Body of pancreas (tissue), 4 donors: ENCODE measurements at places on chromosomes 5 and 9. TPM values are rescaled to one million over a fixed set of nuclear protein-coding genes. Genes with fewer than 3 reads are reported as not detected.

DNA sequence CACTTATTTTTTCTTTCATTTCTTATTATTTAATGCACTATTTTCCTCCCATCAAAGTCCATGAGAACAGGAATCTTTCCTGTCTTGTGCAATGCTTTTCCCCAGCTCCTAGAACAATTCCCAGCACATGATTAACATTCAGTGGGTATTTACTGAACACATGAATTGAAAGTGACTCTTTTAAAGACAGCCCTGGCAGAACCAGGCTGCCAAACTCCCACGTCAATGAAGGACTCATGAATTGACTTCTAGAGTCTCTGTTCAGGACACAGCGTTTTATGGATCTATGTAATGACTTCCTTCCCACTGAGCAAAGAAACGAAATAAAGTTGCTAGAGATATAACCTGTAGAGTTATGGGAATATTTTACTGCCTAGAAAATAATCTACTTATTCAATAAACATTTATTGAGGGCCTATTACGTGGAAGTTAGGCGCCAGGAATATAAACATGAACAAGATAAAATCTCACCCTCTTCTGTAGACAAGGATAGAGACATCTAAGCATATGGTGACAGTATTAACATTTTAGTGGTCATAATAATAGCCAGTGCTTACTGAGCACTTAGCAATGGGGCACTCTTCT, 485.9 kb upstream of the KLF4 start:
- DNase-seq: no peak

- no peak for DNase-seq
These were observed 4.0 kb downstream of the ANKRD55 start for GRCh38 chr5:56229111-56229510.

DNA sequence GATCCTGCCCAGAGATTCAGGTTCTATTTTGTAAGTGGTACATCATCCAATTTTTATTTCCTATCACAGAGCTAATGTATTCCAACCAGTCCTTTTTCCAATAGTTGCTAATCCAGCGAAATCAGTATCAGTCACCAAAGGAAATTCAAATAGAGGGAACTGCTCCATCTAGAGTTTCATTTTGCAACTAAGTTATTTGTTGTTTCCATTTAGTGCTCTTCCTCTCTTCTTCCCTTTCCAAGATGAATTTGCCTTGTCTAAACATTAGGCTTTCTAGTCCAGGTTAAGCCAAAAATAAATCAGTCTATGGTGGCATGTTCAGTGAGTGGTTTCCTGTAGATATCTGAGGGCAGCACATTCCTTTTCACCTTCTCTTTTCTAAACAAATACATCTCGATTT, 79.8 kb upstream of the SPATA31D4 start:
- DNase-seq: no peak

DNA sequence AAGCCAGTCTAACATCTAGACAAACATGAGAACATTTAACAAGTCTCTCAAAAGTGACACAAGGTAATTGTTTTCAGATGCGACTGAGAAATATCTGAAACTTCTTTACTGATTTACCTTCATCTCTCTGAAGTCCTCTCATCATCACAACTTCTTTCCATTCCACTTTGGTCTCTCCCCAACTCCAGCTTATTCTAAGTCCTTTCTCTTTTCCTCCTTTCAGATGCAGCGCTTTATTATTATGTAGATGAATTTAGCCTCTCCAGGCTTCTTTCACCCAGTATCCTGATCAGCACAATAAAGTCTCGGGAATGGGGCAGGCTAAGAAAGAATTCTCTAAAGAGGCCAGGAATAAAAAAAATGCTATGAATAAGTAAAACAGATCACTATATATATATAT, 128.0 kb downstream of the KCTD16 start:
- DNase-seq: no peak

DNA sequence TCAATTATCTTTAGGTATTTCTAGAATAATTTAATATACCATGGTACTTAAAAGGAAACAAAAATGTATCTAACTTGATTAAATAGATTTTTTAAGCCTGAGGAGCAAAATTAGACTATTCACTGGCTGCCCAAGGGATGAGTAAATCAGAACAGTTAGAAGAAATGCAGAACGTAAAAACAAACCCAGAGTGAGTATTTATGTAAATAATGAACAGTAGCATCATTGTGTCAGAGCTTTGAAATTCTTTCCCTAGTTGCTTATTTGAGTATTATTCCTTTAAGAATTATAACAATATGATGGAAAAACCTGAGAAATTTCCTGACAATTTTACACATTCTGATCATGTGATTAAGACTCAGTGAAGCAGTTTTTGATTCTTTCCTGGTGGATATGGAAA, 200.9 kb downstream of the GDNF start:
- DNase-seq: no peak

GRCh38 chr5:65646938-65647337, 22.1 kb downstream of the SHLD3 start:
- no peak for DNase-seq

GRCh38 chr5:135215617-135216470, 181.8 kb upstream of the PITX1 start:
- DNase-seq: no peak

ARL14EPL gene
- total RNA-seq: not detected

CDC25C gene
- total RNA-seq: not detected

DDX4 gene
- total RNA-seq: not detected

SVEP1 gene
- total RNA-seq: 23.7 TPM

WDR36 gene
- 11.9 TPM for total RNA-seq

INSL6 gene
- total RNA-seq: not detected

CTNND2 gene
- total RNA-seq: 82.4 TPM
